Vagina (tissue), 2 donors: ENCODE measurements at places on chromosomes 13 and 19. TPM values are rescaled to one million over a fixed set of nuclear protein-coding genes. Genes with fewer than 3 reads are reported as not detected.
A peak's percentile ranks its signal among the peaks of the same experiment; 100 is the strongest.

DNA sequence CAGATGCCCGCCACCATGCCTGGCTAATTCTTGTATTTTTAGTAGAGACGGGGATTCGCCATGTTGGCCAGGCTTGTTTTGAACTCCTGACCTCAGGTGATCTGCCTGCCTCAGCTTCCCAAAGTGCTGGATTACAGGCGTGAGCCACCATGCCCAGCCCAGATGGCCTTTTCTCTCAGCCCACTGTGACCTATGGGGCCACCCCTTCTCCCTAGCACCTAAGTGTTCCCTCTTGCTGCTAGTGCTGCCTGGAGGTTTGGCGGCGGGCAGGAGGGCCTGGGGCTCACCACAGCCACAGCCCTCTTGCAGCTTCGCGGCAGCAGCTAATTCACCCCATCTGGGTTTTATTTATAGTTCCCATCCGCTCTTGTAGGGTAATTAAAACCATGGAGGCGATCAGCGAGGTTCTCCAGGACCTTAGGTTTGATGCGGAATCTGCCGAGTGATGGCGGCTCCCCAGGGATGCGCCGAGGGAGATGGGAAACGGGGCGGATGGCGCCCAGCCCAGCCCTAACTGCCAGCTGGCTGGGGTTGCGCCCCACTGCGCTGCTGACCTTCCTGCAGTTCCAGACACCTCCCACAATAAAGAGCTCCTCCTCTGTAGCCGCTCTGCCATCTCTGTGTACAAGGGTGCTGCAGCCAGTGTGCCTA, 3.3 kb downstream of the REX1BD start:
- no peak overlapping the region for H3K4me3 ChIP-seq
- peak overlapping the region; percentile 52 for H3K27ac ChIP-seq
- no peaks in the 10 kb centered on the region for H3K27me3 ChIP-seq

- H3K4me1 ChIP-seq: no peaks in the 10 kb centered on the region
- no peak overlapping the region for H3K27ac ChIP-seq
- H3K27me3 ChIP-seq: no peaks in the 10 kb centered on the region
- no peaks in the 10 kb centered on the region for H3K36me3 ChIP-seq
- no peak overlapping the region for H3K4me3 ChIP-seq
These were observed 36.1 kb downstream of the HPN start for GRCh38 chr19:35077411-35078223.

DNA sequence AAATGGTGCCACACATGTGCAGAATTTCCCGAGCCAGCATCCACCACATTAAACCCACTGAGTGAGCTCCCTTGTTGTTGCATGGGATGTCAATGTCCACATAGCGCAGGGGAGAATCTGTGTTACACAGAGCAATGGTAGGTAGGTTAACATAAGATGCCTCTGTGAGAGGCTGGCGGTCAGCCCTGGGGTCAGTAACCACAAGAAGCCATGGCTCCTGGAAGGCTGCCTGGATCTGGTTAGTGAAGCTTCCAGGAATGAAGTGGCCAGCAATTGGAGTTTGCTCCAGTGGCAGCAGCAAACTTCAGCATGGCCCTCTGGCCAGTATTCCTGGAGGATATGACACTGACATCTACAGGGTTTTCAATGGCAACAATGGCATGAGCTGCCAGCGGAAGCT, 37.0 kb upstream of the PCDH9 start:
- no peak overlapping the region for H3K4me3 ChIP-seq
- no peaks in the 10 kb centered on the region for H3K27me3 ChIP-seq
- no peak overlapping the region for H3K27ac ChIP-seq
- no peaks in the 10 kb centered on the region for H3K4me1 ChIP-seq

DNA sequence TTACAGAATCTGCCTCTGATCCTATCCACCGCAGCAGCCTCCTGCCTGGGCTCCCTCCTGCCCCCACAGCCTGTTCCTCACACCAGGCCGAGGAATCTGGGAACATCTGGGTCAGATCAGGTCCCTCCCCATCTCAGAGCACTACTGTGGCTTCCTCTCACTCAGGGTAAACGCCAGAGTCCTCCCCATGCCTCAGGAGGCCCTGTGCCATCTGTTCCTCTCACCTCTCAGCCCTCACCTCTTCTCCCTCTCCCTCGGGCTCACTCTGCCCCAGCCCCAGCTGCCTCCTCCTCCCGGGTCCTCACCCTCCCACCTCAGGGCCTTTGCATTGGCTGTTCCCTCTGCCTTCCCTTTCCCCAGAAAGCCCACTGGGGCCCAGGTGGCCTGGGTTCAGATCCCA, 18.2 kb downstream of the FCGBP start:
- no peaks in the 10 kb centered on the region for H3K27me3 ChIP-seq
- H3K4me1 ChIP-seq: no peaks in the 10 kb centered on the region
- H3K27ac ChIP-seq: no peak overlapping the region
- DNase-seq: no peak

- H3K4me1 ChIP-seq: no peaks in the 10 kb centered on the region
- no peaks in the 10 kb centered on the region for H3K27me3 ChIP-seq
- no peak for DNase-seq
- no peak overlapping the region for H3K27ac ChIP-seq
- H3K4me3 ChIP-seq: no peak overlapping the region
- no peaks in the 10 kb centered on the region for H3K36me3 ChIP-seq
These were observed 41.6 kb upstream of the ZNF681 start for GRCh38 chr19:23800271-23800670.

DNA sequence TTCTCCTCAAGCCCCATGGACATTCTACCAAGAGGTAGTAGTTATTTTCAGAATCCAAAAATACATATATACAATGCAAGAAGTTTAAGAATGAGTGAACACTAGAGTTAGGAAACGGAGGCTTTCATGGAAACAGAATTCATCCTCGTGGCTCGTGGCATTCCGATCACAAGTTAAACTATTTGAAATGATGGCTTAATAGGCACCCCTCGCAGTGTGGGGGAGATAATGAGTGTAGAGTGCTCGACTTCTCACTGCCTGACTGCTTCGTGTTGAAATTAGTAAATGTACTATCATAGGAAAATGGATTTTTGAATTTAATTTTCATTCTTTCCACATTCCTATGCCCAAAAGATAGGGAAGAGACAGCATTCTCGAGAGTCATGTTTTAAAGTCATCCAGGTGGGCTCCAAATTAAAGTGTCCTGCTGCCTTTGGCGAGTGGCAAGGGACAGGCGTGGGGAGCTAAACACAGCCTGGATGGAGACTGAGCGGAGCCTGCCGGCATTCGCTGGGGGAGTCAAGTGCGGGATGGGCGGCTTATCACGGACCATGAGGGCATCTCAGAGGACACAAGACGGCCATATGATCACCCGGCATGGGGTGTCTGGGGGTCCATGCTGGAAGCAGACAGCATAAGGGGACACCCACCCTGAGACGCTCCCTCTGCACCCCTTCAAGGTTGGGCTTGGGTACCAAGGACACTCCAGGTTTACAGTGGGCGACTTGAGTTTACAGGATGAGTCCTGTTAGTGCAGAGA, 165.2 kb downstream of the TEX29 start:
- H3K27me3 ChIP-seq: no peaks in the 10 kb centered on the region
- H3K4me3 ChIP-seq: no peak overlapping the region
- no peak overlapping the region for H3K27ac ChIP-seq
- H3K36me3 ChIP-seq: no peaks in the 10 kb centered on the region
- DNase-seq: no peak

DNA sequence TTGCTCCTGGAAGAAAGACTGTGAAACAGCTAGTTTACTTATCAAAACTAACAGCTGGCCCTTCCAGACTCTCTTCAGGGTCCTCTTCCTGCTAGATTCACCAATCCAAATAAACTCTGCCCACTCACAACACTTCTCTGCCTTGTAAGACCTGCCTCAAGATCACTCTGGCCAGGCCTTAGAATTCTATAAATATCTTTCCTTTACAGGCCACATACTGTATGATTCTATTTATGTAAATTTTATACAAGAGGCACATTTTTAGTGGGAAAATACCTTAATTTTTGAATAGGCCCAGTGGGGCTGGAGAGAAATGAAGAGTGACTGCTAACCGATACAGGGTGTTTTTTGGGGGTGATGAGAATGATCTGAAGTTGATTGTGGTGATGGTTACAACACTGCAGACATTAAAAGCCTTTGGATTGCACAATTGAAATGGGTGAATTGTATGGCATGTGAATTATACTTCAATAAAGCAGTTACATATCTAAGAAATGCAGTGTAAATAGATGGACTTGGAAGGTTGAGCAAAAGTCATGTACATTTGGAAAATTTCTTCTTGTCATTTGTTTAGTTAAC, 141.8 kb downstream of the GPC5 start:
- DNase-seq: no peak
- no peaks in the 10 kb centered on the region for H3K4me1 ChIP-seq
- no peak overlapping the region for H3K4me3 ChIP-seq
- H3K27ac ChIP-seq: no peak overlapping the region
- no peaks in the 10 kb centered on the region for H3K27me3 ChIP-seq
- H3K36me3 ChIP-seq: no peaks in the 10 kb centered on the region

DNA sequence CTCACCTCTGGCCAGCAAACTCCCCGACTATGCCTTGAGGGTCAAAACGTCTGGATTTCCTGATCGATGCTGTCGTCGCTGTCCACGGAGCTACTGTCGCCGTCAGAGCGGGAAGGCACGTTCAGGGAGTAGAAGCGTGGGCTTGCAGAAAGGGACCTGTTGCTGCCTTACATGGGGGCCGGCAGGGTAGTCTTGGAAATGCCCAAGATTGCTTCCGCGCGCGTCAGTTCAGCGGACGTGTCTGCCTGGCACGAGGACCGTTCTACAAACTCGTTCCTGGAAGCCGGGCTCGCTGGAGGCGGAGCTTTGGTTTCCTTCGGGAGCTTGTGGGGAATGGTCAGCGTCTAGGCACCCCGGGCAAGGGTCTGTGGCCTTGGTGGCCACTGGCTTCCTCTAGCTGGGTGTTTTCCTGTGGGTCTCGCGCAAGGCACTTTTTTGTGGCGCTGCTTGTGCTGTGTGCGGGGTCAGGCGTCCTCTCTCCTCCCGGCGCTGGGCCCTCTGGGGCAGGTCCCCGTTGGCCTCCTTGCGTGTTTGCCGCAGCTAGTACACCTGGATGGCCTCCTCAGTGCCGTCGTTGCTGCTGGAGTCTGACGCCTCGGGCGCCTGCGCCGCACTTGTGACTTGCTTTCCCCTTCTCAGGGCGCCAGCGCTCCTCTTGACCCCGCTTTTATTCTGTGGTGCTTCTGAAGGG, 15.4 kb downstream of the RB1 start:
- peaks cover 9% of the 10 kb centered on the region for H3K36me3 ChIP-seq
- no peaks in the 10 kb centered on the region for H3K27me3 ChIP-seq
- H3K4me3 ChIP-seq: peak overlapping the region; percentile 28
- DNase-seq: no peak

- H3K27ac ChIP-seq: peak overlapping the region; percentile 97
- peaks cover 25% of the 10 kb centered on the region for H3K36me3 ChIP-seq
- no peaks in the 10 kb centered on the region for H3K27me3 ChIP-seq
- H3K4me3 ChIP-seq: peak overlapping the region; percentile 88
These were observed 461 bp upstream of the HSPB6 start for GRCh38 chr19:35757231-35757748.

DNA sequence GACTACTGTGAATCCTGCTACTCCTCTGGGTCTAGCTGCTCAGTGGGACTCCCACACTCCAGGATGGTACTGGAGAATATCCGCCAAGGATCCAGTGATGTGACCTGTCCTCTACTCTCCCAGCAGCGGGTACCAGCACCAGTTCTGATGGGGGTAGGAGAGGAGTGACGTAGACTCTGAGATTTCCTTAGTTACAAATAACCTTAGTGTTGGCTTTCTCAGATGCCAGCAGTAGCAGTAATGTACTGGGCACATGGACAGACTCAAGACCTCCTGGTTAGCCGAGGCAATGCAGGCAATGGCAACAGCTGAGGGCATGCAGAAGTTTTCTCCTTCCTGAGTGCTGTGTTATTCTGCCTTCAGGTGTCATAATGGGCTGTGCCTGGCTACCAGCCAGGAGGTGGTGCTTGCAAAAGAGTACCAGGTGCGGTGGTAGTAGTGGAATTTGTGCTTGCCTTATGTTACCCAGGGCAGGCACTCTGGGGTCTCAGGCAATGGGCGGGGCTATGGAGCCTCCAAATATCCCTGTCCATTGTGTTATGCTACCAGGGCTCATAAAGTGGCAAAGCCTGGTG, 105.3 kb upstream of the KLF5 start:
- no peak overlapping the region for H3K27ac ChIP-seq
- H3K4me1 ChIP-seq: no peaks in the 10 kb centered on the region
- DNase-seq: no peak
- H3K36me3 ChIP-seq: peaks cover 13% of the 10 kb centered on the region
- no peaks in the 10 kb centered on the region for H3K27me3 ChIP-seq

DNA sequence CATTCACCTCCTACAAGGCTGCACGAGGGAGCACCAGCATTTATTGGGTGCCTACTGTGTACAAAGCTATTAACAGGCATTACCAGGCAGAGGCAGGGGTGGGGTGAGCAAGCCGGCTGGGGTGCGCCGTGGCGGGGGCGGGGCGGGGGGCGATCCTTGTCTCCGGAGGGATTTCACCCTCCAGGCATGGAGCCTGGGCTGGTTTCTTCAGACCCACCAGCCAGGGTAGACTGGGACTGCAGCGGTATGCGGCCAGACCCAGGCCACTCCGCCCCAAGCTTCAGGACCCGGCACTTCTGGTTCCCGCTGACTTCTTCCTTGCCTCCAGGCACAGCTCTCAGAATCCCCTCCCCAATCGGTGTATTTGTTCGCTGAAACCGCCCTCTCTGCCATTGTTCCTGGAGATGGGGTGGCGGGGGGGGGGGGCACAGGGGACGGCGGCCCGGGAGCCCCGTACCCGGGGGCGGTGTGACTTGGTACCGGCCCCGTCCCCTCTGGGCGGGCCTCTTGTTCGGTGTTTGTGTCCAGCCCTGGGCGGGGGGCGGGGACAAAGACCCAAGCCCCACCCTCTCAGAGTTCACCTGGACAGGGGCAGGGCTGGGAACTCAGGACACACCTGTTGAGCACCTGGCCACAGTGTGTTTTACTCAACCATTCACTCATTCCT, 14.4 kb downstream of the TJP3 start:
- peaks cover 12% of the 10 kb centered on the region for H3K4me1 ChIP-seq
- no peaks in the 10 kb centered on the region for H3K36me3 ChIP-seq
- DNase-seq: no peak
- H3K27ac ChIP-seq: no peak overlapping the region

DNA sequence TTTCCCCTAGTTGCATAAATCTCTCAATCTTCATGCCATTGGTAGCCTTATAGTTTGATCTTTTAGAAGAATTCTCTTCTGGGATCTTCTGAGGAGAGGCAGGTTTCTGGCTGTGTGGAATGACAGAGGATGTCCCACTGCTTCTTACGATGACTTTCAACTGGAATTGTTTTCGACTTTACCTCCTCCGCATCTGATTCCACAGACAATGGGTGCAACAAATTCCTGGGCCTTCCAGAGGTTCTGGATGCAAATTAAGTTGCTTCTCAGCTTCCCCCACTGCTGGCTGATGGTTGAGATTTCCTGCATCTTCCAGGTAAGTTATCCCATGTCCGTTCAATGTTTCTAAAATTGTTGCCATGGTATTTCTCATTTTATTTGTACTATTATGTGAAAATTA, 142.3 kb upstream of the TSC22D1 start:
- H3K27me3 ChIP-seq: no peaks in the 10 kb centered on the region
- no peak overlapping the region for H3K27ac ChIP-seq

- no peak overlapping the region for H3K27ac ChIP-seq
- H3K4me3 ChIP-seq: no peak overlapping the region
- H3K4me1 ChIP-seq: no peaks in the 10 kb centered on the region
- H3K27me3 ChIP-seq: no peaks in the 10 kb centered on the region
- DNase-seq: no peak
These were observed 4.6 kb upstream of the RFXAP start for GRCh38 chr13:36814465-36814864.

- H3K4me3 ChIP-seq: no peak overlapping the region
- H3K27me3 ChIP-seq: no peaks in the 10 kb centered on the region
- no peak overlapping the region for H3K27ac ChIP-seq
- no peaks in the 10 kb centered on the region for H3K36me3 ChIP-seq
- no peak for DNase-seq
These were observed 82.5 kb downstream of the KCTD15 start for GRCh38 chr19:33878910-33879810.

EFNA2 gene
- not detected for total RNA-seq

TSHZ3 gene
- 13.5 TPM for total RNA-seq

PRR19 gene
- not detected for total RNA-seq

PLPPR2 gene
- total RNA-seq: 16.5 TPM

FUT1 gene
- 6.4 TPM for total RNA-seq

GGN gene
- total RNA-seq: not detected
